Activated naive CD4-positive, alpha-beta T cell treated with anti-CD3 and anti-CD28 coated beads, Interleukin-2, amount 10 ng/mL, durations not matched to agents 7 days and 5 days (primary cell): ENCODE measurements at places on chromosomes 5 and 9.
A peak's percentile ranks its signal among the peaks of the same experiment; 100 is the strongest.

GRCh38 chr9:119736491-119737454 lies 367.5 kb upstream of the BRINP1 start:
- DNase-seq, result no peak

GRCh38 chr5:143629871-143630659 lies 181.9 kb upstream of the HMHB1 start:
- no peak for DNase-seq

DNA sequence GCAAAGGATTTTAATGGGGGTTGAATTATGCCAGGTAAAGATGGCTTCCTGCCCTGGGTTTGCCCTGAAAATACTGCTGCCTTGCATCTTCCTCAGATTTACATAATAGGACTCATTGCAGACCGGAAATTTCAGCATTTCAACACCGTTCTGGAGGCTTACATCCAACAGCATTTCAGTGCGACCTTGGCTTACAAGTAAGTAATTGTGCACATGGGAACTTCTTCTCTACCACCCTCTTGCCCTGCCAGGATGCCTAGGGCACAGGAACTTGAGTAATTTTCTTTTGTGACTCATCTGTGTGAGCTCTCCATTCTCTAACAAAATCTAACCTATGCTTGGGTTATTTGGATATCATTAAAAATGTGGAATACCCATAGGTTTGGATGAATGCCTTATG lies 80.2 kb downstream of the DOCK2 start:
- no peak for DNase-seq

- DNase-seq, result no peak
Observed at GRCh38 chr5:65768723-65769346, 46.8 kb downstream of the NLN start.

DNA sequence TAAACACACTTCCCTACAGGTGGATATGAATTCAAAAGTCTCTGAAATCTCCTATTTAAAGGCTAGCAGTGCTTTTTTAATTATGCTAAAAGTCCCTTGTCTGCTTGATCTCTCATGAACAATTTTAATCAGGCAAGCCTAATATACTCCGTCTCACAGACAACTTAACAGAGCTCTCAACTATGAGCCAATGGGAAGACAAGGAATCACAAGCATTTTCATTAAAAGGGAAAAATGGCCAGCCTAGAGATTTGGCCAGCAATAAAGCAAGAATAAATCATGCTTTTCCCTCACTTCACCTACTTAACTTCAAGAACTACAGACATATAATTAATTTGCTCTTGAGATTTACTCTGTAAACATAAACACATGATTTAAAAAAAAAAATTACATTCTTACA lies 78.0 kb downstream of the RFX3 start:
- DNase-seq, result no peak

GRCh38 chr5:175579742-175580432 lies 78.0 kb upstream of the HRH2 start:
- no peak for DNase-seq

DNA sequence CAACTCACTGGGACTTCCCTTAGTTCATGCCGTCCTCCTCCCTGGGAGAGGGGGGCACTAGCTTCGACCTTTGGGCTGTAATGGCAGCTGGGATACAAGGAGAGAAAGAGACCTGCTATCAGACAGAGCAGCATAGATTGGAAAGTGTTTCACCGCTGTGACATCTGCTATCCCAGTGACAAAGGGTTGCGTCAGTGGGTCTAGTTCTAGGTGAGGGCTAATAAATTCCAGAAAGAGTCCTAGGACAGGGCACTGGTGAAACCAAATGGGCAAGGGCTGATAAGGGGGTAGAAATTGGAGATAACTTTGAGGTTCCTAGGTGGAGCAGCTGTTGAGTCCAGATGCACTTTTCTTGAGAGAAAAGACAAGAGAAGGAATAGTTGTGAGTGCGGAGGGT lies 62.5 kb downstream of the RASGRF2 start:
- DNase-seq, result no peak

DNA sequence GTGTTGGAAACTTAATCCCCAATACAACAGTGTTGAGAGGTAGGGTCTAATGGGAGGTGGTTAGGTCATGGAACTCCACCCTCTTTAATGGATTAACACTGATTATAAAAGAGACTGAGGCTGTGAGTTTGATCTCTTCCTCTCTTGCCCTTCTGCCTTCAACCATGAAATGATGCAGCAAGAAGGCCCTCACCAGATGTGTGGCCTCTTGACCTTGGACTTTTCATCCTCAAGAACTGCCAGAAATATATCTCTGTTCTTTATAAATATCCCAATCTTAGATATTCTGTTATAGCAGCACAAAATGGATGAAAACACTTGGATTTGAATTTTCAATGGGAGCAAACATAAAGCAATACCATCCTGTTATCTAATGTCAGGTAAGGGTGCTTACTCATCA lies 67.6 kb downstream of the NMUR2 start:
- DNase-seq, result no peak

GRCh38 chr5:173623296-173623771 lies 6.9 kb upstream of the BOD1 start:
- no peak for DNase-seq

DNA sequence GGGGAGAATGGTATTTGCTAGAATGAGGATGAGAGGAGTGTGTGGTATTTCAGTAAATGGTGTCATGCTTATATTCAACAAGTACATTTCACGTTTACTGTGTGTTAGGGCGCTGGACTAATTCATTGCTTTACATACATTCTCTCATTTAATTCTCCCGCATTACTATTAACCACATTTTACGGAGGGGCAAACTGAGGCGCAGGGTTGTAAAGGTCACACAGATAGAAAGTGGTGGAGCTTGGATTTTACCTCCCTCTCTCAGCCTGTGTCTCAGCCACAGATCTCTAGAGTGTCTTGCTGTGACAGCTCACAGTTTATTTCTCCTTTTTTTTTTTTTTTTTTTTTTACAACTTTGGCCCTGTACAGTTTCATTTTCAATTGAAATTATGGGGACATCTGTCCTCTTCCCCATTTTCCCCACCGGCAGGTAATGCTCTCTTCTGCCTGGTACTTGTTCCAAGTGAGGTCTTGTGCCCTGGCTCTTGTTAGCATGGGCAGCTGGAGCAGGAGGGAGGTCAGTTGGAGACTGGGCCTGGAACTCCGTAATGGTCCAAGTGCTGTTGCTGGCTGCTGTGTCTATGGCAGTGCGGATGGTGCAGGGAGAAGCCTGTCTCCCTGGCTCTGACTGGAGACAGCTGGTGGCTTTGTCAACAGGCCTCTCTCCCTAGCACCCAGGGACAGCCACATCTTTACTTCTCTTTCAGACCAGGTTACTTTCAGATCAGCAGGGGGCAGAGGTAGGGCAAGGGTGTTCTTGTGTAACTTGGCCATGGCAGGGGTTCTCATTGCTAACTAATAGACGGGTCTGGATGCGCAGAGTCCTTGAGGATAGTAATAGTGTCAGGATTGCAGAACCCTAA lies 20.5 kb upstream of the NDST1 start:
- no peak for DNase-seq

GRCh38 chr5:154652746-154653417 lies 102.3 kb upstream of the LARP1 start:
- no peak for DNase-seq

GRCh38 chr9:106637486-106637885 lies 225.5 kb upstream of the ZNF462 start:
- no peak for DNase-seq

GRCh38 chr5:108720391-108720790 lies 27.3 kb upstream of the FER start:
- no peak for DNase-seq

GRCh38 chr9:68851657-68852056 lies 146.6 kb downstream of the PIP5K1B start:
- no peak for DNase-seq

GRCh38 chr9:78963911-78964310 lies 607.9 kb upstream of the TLE4 start:
- no peak for DNase-seq

- no peak for DNase-seq
Observed at GRCh38 chr9:33233626-33234342, 6.2 kb upstream of the SPINK4 start.

- no peak for DNase-seq
Observed at GRCh38 chr5:3142261-3143027, 391.0 kb upstream of the IRX2 start.

- DNase-seq, result no peak
Observed at GRCh38 chr9:109311286-109311685, 9.6 kb downstream of the EPB41L4B start.

- DNase-seq, result no peak
Observed at GRCh38 chr5:5783021-5783420, 360.5 kb downstream of the ICE1 start.

DNA sequence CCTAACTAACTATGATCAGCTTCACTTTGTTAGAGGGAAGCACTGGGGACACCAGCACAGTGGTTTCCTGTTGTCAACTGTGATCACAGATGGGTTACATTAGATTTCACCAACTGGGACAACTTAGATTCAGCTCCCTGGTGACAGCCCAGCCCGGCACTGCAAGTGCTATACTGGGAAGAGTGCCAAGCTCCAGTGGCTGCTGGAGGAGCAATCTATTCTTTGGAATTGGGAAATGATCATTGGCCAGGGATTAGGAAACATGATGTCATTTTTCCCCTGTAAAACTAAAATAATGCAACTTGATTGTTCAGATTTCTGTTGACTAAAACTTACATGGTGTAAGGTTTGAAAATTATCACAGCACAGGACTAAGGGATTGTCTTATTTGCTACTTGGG lies 33.2 kb downstream of the PTGR1 start:
- no peak for DNase-seq

DNA sequence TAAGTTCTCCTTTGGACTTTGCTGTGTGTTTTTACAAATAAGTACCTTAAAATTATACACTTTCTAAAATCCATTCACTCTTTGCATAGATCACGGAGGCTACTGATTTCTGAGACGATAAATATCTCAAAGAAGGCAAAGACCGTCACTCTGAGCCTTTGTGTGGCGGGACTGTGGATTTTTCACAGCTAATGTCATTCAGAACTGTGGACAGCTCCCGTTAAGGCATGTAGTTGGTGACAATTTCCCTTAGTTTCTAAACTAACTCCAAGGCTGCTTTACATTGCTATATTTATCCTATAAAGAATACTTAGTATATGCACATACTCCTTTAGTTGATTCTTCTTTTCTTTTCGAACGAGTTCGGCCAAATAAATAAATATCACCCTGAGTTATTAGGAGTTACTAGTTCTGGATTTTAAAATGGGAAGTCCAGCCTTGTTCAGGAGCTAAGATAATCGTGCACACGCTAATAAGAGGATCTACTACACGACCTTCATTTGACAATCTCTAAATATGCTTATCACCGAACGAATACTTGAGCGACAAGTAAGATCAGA lies 1.8 kb downstream of the HCN1 start:
- no peak for DNase-seq

GRCh38 chr9:112786829-112787520 lies 36.4 kb downstream of the SNX30 start:
- DNase-seq, result no peak

DNA sequence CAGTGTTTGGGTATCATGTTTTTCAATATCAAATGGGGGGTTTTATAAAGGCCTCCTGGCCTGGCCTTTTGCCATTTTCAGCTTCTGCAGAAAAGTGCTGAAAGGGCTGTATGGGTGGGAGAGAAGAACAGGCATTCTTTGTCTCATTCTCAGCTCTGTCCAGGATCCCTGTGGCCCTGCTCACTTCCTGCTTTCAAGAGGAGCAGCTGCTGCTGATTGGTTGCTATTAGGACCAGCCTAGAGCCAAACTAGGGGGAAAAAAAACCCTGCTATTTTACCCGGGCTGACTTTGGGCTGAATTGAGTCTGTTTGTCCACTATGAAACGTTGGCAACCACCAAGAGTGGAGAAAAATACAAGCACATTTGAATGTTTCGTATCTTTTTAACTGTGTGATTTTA lies 117.1 kb downstream of the CMYA5 start:
- DNase-seq, result no peak

DNA sequence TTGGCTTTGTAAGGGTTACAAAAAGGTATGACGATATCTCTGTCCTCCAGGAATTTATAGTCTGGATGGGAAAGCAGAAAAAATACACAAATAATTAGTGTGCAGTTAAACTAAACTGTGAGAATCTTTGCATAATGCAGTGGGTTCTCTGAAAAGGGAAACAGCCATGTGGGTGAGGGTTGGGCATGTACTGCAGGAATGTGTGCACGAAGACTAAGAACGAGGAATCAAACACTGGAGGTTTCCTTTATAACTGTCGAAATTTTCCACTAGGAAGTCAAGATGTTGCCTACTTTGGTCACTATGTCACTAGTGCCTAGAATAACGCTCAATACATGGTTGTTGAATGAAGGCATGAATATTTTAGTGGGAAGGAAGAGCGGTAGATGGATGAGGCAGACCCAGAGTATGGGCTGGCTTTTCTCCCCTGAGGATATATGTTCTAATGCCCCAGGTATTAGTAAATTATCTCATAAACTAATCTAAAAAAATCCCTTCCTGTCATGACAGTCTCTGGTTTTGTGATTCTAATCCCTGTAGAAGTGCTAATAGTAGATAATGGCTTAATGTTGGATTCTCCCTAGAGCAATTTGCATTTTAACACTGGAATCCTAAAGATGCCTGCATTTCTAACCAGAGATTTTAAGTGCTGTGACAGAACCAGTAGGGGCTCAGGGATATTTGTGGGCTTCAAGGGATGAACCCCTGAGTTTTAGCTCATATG lies 227.3 kb downstream of the NMUR2 start:
- DNase-seq, result no peak

GRCh38 chr9:114008667-114009410 lies 69.3 kb downstream of the AMBP start:
- no peak for DNase-seq

GRCh38 chr5:139881143-139881733 lies 85.6 kb downstream of the PSD2 start:
- DNase-seq, result no peak

DNA sequence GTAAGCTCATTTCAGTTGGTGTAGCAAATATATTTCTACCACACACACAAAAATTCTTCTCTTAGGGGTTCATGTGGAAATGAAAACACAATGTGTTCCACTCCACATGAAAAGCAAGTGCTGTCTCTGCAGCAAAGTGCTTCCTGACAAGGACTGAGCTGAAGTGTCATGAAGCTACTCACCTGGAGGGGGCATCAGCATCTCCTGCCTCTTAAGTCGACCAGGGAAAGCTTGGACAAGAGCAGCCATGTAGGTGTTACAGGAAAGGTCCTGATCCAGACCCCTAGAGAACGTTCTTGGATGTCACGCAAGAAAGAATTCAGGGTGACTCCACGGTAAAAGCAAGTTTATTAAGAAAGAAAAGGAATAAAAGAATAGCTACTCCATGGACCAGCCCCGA lies 62.8 kb downstream of the SV2C start:
- DNase-seq, result peak; percentile 29

- no peak for DNase-seq
Observed at GRCh38 chr5:130729541-130729940, 435.5 kb downstream of the HINT1 start.

DNA sequence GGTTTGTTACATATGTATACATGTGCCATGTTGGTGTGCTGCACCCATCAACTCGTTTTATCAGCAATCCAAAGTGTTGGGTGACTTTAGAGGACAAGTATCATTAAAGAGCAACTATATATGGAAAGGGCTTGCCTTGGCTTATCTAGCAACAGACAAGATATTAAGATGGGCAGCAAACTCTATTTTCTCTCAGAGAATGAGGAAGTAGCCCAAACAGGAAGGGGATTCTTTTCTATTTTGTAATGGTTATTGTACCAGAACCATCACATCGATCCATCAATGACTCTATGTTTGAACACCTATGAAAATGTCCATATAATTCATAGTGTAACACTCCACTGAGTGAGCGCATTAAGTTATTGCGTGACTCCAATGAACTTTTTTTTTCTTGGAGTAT lies 260.1 kb upstream of the SLC24A2 start:
- no peak for DNase-seq

GRCh38 chr5:19855931-19856330 lies 132.1 kb downstream of the CDH18 start:
- no peak for DNase-seq
